Retina (tissue), 1 donor: ENCODE measurements at places on chromosomes 3 and 15.

DNA sequence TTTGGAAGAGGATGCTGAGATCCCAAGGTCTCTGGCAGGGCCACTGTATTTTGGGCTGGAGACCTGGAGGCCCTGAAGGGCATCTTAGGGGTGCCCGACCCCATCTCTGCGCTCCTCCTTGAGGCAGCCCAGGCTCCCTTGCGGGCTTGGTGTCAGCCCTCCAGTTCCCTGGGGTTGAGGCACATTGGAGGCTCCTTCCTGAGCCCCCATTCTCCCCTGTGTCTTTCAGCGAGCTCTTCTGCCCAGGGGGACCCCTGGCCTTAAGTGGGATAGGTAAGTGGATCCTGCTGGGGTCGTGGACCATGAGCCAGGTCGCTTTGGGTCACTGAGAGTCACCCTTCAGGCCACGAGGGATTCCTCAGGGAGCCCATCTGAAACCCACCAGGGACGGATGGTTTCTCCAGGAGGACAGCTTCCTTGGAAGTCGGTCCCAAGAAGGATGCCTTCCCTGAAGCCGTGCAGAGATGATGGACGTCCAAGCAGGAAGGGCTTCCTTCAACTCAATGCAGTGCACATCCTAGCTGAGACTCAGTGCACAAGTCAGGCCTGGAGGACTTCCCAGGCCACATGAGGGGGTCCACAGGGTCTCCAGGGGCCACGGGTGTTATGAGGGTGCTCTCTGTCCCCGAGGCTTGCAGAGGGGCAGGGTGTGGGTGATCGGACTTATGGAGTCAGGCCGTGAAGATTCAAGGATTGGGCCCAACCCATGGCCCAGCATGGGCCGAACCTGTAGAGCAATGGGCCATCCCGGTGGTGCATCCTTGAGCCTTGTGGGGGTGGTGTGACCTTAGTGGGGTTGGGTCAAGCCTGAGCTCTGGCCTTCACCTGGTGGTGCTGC lies 224.3 kb downstream of the SNRPN start:
- DNase-seq, result no peak

- peak; percentile 60 for DNase-seq
These were observed 42.3 kb upstream of the FXR1 start for GRCh38 chr3:180870008-180870699.

DNA sequence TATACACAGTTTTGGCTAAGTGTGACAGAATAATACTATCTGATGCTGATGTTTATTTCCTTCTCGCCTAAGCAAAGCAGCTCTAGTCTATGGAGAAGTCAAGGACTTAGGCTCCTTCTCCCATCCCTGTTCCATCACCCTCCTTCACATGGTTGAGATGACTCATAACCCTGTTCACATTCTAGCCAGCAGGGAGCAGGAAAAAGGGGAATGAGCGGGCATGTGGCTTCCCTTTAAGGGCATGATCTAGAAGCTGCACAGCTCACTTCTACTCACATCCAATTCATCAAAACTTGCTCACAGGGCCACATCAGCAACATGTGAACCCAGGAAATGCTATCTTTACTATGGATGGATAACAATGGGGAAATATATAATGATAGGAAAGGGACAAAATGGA lies 40.9 kb downstream of the CBLB start:
- DNase-seq, result no peak

DNA sequence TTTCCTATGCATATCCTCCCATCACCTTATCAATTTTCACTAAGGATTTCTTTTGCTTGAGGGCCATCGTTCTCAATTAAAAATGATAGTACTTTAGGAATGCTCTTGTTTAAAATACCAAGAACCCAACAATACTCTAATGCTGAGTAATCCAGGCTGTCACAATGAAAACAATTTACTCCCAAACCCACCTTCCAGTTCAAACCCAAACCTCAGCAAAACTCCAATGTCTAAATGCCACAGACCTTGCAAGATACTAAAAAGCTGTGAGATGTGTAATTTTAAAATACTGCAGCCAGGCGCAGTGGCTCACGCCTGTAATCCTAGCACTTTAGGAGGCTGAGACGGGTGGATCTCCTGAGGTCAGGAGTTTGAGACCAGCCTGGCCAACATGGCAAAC lies 889.8 kb downstream of the ROBO1 start:
- no peak for DNase-seq

GRCh38 chr3:98450372-98450771 lies 12.6 kb upstream of the OR5K1 start:
- no peak for DNase-seq

- DNase-seq, result peak; percentile 71
These were observed 114.3 kb upstream of the ARHGEF3 start for GRCh38 chr3:56915966-56916586.

DNA sequence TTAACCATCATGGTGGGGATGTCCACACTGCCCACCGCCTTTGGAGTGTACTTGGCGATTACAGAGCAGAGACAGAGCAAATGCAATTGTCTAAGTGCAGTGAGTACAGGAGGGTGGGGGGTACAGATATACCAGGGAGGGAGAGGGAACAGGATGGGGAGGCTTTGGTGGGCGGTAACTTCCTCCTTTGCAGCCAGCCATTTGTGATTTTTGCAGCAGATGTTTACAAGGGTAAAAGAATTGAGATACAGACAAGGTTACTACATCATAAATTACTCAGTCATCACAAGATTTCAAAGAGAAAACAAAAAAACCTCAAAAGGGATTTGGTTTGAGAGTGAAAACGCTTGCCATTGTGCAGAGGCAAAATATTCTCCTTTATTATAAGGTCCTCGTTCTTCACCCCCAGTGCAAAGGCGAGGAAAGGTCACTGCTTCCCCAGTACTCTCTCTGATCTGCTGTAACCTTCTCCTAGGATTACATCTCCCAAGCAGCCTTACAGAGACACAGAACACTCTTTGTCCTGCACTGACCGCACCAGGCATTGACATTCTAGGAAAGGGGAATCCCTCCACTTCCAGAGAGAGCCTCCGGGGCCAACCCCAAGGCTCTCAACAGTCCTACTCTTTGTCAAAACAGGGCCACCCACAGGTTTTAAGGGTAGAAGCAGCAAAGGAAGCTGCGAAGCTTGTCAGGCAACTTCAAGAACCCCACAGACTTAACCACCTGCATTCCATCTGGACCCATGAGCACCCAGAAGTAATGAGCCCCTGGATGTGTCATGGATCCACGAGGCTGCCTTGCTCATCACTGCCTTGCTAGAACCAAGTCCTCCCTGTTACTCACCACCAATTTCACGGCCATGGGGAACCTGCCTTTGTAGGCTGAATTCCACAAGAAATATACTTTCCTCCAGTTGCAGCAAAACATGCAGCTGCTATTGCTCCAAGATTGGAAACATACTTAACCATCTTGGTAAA lies 117.3 kb downstream of the ADAMTS17 start:
- no peak for DNase-seq

- DNase-seq, result no peak
These were observed 208.0 kb downstream of the XXYLT1 start for GRCh38 chr3:195062866-195063540.

- no peak for DNase-seq
These were observed 339.7 kb upstream of the NR2F2 start for GRCh38 chr15:95990833-95991232.

DNA sequence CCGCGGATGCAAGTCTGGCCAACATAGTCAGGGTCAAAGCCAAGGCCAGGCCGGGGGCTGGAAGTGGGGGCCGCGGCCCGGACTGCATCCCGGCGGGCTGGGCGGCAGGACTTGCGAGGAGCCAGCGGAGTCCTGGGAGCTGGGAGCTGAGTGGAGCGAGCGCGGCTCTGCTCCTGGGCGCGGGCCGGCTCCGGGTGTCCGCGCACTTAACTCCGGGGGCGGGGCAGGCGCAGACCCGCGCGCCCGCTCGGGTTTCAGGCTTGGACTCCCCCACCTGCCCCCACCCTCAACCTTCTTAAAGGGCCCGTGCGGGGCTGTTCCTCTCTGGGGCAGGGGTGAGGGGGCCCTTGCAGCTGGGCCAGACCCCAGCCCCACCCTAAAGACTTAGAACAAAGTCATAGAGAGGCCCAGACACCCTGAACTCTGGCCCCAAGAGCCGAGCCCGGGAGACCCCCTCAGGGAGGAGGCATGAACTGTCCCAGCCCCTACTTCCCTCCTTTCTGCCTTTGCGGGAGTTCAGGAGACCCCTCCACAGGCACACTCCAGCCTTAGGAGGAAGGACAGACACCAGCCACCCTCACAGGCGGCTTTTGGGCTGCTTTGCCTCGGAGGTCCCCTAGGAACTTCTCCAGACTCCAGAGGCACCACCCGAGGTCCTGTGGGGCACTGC lies at the start of gene CSPG4:
TSS of gene CSPG4 (minus strand) at position 181 of the 670 bp plus-strand sequence. CDS start at position 88, 93 bp downstream.
- DNase-seq, result peak; percentile 78

DNA sequence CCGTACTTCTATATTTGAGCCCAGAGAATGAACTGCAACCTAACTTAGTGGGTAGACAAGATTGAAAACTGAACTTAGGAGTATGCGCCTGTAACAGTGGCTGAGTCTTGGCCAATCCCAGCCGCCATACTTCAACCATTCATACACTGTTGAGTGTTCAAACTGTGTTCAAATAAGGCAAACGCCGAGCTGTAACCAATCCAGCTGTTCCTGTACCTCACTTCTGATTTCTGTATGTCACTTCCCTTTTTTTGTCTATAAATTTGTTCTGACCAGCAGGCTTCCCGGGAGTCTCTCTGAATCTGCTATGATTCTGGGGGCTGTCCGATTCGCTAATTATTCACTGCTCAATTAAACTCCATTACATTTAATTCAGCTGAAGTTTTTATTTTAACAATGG lies 58.6 kb upstream of the TPM1 start:
- no peak for DNase-seq

DNA sequence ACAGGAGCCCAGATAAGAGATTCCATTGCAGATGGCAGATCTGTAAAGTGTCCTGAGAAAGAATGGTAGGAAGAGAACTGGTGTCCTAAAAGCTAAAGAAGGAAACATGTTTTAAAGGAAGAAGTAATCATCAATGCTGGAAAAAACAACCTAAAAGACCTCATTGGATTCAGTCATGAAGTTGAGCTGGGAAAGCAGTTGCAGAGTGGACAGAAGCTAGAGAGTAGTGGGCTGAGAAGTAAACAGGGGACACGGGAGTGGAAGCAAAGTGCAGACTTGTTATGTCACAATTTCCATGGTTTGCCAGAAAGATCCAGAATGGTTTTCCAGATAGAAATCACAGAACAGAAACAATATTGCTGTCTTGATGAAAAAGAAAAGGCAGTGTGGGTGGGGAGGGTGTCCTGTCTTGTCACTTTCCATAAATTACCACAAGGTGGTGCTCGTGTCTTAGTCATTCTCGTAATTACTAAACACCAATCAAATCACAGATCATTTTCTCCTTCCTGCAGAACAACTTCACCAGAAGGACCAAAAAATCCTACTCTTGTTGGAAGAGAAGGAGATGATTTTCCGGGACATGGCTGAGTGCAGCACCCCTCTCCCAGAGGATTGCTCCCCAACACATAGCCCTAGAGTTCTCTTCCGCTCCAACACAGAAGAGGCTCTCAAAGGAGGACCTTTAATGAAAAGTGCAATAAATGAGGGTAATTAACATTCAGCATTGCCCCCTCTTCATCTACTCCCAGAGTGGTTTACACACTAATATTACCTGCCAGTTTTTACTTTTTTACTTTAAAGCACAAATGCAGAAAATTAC lies 64.5 kb downstream of the KLHL25 start:
- DNase-seq, result peak; percentile 77

- no peak for DNase-seq
These were observed 4.5 kb downstream of the B2M start for GRCh38 chr15:44715797-44716334.

DNA sequence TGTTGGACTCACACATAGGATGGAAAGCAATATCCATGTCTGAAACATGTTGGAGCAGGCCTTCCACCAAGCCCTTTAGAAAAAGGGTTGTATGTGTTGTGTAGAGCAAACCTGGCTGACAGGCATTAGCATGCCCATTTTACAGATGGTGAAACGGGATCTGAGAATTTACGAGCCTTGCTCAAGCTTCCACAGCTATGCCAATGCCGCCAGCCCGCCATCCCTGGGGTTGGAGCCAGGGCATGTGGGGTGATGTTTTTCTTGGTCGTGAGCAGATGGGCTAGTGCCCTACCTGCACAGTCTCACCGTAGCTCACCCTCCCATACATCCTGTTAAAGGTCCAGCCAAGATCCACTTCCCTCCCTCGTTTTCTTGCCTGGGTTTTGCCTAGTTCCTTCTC lies 97.5 kb upstream of the TLE3 start:
- DNase-seq, result no peak

DNA sequence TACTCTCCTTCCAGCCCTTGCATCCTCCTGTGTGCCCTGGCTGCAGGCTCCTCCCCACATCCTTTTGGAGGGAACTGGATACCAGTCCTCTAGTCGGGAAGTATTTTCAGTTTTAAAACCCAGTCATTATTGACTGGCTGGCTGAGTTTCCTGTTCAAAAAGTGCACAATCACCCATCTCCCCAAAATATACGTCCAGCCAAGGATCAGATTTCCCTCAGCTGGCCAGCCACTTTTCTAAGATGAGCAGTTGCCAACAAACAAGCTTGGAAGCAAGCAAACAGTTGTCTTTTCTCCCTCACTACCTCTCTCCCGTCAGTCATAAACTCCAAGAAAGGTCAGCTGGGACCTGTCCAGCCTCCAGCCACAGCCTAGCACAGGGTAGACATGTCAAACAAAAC lies 147.7 kb upstream of the GALNT15 start:
- no peak for DNase-seq

- DNase-seq, result no peak
These were observed 114.4 kb downstream of the FOXP1 start for GRCh38 chr3:71469138-71469435.

DNA sequence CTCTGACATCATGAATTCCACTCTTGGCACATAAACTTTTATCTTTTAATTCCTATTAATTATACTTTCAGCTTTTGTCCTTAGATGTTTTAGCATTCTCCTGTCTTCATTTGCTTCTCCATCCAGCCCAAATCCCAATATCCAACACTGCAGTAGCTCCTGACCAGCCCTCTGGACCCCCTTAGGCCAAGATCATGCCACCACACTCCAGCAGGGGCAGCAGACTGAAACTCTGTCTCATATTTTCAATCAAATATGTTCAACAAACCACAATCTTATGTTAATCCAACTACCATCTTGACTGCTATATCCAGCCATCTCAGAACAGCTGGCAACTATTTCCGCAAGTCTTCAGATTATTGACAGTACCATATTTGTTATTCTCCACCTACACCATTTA lies 315.8 kb upstream of the ROBO2 start:
- no peak for DNase-seq

- no peak for DNase-seq
These were observed 17.0 kb downstream of the DTWD1 start for GRCh38 chr15:49637857-49638256.

GRCh38 chr3:28280781-28281180 lies 39.4 kb downstream of the CMC1 start:
- DNase-seq, result no peak
